Posterior cingulate gyrus (tissue), 11 donors: ENCODE measurements at places on chromosomes 1 and 21.

DNA sequence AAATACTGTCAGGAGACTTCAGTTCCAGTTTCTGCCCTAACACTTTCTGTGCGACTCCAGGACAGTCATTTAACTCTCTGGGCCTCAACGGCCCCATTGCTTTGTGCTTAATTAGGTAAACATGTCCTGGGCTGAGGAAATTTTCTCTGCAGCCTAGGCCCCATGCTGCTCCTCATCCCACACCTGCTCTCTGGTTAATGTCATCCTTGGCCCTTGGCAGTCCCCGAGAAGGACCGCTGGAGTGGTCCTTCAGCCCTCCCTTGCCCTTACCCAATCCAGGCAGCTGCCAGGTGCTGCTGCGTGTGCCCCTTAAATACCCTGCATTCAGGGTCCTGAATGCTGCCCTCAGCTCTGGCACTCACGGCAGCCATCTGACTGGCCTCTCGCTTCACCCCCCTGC lies 18.7 kb downstream of the UBL4B start:
- DNase-seq: no peak

DNA sequence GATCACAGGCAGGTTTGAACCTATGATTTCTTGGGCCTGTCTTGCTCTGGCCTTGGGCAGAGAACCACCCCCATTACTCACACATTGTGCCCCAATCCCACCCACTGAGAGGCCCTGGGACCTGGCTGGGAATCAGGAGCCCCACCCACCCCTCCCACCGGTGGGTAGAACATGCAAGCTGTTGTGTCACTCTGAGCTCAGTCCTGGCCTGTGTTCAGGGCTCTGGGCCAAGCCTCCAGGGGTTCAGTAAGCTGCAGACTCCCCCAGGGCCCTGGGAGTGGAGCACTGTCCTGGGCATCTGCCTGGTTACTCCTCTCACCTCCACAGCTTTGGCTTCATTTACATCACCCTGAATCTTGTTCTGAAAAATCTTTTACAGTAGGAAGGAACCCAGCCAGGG lies 270.5 kb downstream of the RRAGC start:
- DNase-seq: no peak

GRCh38 chr1:237032029-237032428 lies 10.0 kb upstream of the RYR2 start:
- DNase-seq: no peak

GRCh38 chr1:58223522-58223921 lies 323.0 kb downstream of the OMA1 start:
- no peak for DNase-seq
